ENCODE measurements at places on chromosomes 16 and 17.

DNA sequence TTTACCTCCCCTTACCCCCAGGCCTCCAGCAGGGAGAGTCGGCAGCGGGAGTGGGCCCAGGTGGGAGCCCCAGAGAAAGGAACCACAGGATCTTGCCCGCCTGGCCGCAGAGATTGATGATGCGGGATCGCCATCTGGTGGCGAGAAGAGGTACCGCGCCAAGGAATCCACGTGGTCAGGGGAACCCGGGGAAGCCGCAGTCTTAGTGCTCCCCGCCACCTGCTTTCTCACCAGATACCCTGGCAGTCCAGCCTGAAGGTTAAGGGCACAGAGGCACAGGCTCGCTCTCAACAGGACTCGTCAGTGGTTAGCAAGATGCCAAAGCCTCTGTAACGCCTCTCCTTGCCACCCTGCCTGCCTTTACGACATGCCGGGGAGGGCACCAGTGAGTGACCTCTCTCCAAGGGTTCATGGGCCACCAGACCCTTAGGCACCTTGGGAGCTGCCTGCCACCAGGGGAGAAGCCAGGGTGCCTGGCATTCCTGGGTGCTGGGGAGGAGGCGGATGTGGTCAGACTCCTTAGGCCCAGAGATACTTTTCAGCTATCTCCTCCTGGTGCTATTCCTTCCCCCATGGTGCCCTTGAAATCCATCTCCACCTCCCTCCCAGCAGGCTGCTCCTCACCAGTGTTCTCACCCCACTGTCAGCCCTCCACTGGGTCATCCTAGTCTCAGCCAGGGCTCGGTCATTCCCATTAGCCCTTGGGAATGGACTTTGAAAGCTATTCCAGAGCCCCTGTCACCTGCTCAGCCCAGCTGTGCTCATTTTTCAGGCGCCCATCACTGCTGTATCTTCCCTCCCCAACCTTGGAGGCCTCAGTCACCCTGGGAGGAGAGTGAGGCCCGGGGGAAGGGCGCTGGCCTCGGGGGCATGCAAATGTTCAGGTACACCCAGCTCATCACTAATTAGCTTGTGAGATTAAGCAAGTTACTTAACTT, 5.5 kb upstream of the RHBDF2 start:
- DNase-seq, result peak; percentile 48

DNA sequence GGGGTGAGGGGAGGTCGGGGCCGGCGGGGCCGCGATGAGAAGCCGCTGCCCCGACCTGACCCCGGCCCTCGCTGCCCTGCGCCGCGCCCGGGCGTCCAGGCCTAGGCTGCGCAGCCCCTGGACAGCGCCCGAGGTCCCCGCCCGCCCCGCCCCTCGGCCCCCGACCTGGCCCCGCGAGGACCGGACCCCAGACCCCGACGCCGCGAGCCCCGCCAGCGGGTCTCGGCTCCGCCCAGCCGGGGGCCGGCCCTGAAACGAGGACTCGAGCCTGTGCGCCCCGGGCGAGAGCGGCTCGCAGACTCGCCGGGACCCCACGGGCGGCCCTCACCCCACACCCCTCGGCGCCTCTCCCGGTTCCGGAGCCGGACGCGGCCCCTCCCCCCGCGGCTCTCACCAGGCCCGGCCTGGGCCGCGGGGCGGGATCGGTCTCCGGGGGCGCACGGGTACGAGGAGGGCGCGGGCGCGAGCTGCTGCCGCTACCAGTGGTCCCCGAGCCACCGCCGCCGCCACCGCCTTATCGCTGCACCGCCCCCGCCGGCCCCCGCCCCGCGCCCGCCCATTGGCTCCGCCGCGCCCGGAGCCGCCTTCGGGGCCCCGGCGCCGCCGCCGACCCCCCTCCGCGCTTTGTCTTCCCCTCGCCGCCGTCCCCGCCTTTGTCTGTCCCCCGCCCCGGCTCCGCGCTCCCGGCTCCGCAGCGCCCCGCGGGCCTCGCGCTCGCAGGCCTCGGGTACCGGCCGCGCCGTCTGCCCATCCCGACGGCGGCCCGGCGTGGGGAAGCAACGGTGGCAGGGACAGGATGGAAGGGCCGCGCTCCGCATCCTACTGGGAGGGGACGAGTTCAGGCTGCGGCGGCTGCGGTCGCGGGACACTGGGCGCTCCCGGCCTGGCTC, at the start of gene LIMD2:
Gene LIMD2 (minus strand): TSS at position 488 of the 890 bp plus-strand sequence. CDS start 827 bp downstream, outside the sequence.
- peak; percentile 65 for DNase-seq

DNA sequence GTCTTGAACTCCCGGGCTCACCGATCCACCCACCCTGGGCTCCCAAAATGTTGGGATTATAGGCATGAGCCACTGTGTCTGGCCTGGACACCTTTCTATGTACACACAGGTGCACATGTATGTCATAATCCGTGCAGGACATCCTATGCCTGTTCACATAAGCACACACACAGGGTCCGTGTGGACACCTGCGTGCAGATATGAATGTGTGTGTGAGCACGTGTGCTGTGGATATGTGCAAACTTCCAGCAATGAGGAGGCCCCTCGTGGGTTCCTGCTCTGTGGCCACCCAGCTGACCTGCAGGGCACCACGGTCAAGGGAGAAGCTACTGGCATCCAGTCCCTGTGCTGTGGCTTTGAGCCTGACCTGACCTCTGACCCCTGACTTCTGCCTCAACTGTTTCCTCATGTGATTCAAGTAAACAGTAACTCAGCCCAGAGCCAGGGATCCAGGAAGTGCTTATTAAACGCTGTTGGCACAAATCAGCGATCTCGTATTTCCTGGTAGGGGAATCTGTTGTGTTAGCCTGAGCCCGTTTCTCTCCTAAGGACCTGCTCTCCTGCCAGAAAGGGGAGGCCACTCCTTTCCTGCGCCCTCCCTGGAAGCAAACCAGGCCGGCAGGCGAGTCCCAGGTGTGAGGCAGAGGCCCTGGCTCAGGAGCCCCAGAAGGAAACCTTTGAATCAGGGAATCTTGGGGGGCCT, 6.5 kb downstream of the CPNE7 start:
- no peak for DNase-seq

DNA sequence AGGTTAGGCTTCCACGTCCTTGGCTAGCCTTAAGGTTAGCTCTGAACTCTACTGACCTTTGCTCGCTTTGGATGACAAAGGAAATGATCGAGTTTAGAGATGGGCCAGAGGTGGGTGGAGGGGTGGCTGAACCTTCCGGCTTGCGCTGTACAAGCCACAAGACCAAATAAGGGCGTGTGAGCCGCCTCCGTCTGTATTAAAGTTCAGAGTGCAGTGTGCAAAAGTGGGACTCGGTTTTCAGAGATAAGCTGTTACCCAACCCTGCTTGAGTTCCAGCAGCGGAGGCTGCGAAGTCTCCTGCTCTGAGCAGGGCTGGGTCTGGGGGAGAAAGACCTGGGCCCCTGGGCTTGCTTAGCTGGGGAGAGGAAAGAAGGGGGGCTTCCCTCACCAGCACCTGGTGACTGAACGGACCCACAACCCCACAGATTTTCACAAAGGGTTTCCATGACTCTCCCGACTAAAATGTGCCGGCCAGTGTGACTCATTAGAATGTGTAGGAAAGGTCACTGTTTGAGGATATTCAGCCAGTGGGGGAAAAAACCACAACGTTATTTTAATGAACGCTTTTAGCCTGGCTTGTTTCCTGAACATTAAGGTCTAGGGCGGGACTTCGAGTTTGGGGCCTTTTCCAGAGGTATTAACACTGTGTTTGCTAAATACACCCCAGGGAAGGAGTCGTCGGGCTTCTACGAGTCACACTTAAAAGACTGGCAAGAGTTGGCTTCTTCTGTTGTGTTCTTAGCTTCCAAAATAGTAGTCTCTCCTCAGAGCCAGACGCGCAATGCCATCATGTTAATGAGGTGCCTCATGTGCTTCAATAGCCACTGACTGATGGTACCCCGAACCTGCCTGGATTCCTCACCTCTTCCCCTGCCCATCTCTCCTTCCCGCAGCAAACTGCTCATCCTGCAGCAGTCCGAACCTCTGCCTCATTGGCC, 67.0 kb downstream of the CENPV start:
- DNase-seq, result peak; percentile 100

DNA sequence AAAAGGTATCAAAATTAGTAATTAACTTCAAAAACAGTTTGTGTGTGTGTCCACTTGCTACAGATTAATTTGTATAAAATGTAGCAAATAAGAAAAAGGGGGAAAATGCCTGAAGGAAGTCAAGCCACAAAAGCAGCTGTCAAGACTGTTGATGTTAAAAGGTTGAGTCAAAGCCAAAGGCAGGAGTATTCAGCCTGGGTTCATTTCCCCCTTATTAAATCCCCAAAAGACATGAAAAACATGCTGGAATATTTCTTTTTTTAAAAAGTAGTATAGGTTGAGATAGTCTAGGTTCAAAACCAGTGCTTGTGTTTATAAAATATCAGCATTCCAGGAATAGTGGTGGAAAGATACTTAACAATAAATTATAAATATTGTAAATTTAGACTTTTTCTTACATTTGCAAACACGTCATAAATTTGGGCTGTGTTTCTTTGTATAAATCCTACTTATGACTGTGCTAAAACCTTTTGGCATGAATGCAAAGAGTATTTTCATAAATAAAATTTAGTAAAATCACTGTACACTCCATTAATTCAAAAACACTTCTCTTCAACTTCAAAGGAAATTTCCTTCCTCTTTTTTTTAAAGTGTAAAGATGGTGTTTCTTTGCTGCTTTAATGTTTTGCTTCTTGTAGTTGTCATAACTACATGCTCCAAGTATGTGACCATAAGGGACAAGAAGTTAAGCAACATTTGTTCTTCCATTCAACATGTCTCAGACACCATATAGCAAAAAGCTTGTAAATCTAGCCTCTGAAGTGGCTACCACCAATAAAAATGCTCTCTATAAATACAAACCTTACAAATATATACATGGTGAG, 72.0 kb downstream of the SKAP1 start:
- no peak for DNase-seq

DNA sequence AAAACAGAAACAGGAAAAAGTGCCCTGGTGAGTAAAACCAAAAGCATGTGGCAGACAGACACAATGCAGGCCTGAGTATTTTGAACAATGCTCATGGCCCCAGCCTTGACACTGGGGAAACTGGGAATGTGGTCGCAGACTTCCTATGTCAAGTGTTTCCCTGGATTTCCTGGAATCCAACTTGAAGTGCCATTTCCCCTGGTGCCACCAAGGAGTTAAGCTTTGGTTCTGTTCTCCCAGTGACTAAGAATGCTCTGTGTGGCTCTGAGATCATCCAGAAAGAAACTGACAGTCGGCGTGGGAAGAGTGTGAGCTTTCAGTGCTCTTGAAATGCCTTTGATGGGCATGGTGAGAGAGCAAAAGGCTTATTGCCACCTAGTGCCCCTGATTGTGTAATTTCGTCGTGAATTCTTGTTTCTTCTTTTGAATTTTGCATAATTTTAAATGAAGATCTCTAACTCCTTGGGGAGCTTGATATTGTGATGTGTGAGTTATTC, 96.0 kb downstream of the YPEL2 start:
- DNase-seq, result peak; percentile 95

DNA sequence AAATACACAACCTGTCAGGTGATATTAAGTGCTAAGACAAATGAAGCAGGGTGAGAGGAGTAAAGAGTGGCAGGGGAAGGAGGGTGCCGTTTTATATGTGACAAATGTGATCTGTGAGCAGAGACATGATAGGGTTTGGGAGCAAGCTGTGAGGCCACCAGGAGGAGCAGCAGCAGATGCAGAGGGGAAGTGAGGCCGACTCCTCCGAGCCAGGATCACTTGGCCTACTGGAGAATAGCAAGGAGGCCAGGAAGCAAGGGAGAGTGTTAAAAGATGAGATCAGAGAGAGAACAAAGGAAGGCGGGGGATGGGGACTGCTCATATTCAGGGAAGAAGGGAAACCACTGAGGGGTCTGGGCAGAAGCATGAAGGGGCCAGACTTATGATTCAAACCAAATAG, 129.4 kb downstream of the TANGO6 start:
- DNase-seq, result peak; percentile 75

DNA sequence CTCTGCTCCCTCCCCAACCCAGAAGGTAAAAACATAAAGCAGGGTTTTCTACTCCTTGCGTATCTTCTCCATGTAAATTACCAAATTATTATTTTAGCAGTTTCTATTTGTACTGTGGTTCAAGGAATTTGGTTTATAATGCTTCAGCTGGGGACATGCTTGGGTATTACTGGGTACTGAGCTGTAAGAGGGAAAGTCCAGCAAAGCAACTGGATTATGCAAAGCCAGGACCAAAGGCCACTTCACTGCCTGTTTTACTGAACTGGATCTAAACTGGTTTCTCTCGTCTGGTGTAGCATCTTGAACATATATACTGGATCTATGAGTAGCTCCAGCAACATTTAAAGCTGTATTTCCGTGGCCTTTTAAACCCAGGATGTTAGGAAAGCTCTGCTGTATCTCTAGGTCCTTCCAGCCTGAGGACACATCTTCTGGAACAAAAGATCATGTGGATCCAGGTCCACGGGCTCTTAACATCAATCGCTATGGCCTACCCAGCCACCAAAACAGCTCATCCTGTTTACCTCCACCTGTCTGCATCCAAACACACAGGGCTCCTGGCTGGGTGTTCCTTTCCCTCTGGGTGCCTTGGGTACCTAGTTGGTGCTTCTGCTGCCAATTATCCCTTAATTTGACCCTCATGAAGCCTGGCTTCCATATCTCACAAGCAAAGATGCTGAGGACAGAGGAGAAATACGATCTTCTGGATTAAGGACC, 7.2 kb downstream of the PMP22 start:
- no peak for DNase-seq

- peak; percentile 48 for DNase-seq
Measured at GRCh38 chr16:89711601-89712273, 9.0 kb downstream of the VPS9D1 start.

- DNase-seq, result no peak
Measured at GRCh38 chr17:73731733-73732132, 87.5 kb upstream of the SDK2 start.

DNA sequence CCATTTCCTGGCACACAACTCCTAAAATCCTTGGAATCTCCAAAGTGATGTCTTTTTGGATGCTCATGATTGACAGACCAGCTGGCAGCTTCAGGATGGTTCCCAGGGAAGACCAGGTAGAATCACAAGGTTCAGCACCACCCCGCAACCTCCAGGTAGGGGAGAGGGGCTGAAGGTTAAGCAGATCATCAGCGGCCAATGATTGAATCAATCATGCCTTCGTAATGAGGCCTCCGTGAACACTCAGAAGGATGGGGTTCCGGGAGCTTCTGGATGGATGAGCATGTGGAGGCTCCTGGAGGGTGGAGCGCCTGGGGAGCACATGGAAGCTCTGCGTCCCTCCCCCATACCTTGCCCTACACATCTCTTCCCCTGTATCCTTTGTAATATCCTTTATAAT, 185.9 kb downstream of the SEC14L1 start:
- no peak for DNase-seq

Data from fibroblast of skin of back (primary cell).